ENCODE measurements at places on chromosomes 12 and 14.

DNA sequence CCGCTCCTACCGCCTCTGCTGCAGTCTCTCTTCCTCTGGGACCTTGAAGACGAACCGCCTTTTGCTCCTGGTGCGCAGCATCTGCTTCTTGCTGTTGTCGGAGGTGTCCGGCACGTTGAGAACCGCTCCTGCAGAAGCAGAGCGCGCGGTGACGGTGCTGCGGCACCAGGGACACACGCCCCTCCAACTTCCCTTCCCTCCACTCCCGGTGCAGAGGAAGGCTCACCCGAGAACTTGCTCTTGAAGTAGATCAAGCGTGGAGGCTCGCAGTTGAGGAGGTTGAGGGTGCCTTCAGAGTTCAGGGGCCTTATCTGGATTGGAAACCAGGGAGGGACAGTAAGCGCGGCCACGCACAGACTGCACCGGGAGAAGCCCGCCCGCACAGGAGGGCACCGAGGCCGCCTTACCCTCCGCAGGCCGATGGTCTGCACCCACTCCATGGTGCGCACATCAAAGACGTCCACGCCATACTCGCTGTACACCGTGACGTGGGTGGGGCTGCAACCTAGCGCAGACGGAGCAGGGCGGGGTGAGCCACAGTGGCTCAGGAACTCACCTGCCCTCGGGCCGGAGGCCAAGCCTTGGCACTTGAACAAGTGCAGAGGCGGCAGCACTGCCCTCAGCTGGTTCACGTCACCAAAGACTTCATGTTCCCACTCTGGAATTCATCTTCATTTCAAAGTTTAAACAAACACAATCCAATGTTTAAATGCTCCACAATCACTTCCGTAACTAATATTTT, 17.5 kb downstream of the AMN start:
- DNase-seq, result no peak

- no peak for DNase-seq
Measured at GRCh38 chr14:94649543-94650443, 37.6 kb downstream of the SERPINA3 start.

DNA sequence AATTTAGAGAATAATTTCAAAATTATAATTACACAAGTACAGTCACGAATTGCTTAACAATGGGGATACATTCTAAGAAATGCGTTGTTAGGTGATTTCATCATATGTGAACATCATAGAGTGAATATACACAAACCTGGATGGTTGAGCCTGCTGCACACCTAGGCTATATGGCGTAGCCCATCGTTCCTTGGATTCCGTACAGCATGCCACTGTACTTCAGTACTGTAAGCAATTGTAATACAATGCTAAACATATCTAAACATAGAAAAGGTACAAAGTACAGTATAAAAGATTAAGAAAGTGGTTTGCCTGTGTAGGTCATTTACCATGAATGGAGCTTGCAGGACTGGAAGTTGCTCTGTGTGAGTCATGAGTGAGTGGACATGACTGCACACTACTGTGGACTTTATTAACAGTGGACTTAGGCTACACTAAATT, 286.2 kb downstream of the CACNA1C start:
- peak; percentile 79 for DNase-seq

DNA sequence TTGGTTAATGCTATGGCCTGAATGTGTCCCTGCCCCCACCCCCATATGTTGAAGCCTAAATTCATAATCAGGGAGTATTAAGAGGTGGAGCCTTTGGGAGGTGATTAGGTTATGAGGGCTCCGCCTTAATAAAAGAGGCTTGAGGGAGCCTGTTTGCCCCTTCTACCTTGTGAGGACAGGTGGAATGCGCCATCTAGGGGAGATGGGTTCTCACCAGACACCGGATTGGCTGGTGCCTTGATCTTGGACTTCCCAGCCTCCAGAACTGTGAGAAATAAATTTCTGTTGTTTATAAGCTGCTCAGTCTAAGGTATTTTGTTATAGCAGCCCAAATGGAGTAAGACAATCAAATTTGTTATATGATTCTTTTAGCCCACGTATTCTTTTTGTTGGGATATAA, 148.3 kb downstream of the PTCSC3 start:
- DNase-seq, result no peak

- peak; percentile 36 for DNase-seq
Measured at GRCh38 chr12:24560831-24561271, 388.1 kb downstream of the BCAT1 start.

- peak; percentile 12 for DNase-seq
Measured at GRCh38 chr14:35470755-35471154, 63.2 kb upstream of the INSM2 start.

- peak; percentile 99 for DNase-seq
Measured at GRCh38 chr12:52191841-52192791, at the start of gene KRT80. Gene KRT80, minus strand, starts transcription at chr12:52192014. Its CDS starts 112 bp downstream, at chr12:52191902.

- no peak for DNase-seq
Measured at GRCh38 chr12:16163146-16163545, 114.3 kb downstream of the SLC15A5 start.

- no peak for DNase-seq
Measured at GRCh38 chr12:94673496-94673895, 23.1 kb upstream of the TMCC3 start.

DNA sequence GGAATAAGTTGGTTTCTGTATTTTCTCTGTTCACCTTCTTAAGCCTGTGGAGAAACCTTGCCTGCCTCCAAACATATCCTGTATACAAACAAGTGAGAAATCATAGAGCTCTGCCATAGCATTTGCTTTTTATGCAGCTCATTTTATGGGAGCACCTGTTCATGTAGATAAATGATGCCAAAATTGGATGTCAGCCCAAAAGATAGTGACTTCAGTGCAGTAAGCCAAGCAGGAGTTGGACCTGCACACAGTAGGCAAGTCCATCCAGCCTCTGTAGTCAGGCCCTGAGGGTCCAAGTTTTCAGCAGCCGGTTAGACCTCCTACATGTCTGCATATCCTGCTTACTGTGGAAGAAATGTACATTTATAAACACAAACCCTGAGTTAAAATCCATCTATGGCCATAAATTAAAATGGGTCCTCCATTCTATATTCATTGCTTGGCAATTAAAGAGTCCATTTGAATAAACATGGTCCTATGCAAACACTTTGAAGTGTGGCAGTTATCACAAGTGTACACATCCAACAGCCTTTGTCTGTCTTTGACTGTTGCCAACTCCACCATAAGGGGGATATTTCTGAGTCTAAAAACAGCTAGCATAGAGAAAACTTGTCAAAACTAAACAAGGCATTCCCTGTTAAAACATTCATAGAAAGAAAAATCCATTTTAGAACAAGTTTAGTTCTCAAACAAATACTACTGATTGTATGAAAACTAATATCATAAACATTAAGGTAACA, 847.8 kb downstream of the RPS29 start:
- DNase-seq, result no peak

GRCh38 chr12:116142936-116143898, 134.3 kb downstream of the MED13L start:
- peak; percentile 94 for DNase-seq

DNA sequence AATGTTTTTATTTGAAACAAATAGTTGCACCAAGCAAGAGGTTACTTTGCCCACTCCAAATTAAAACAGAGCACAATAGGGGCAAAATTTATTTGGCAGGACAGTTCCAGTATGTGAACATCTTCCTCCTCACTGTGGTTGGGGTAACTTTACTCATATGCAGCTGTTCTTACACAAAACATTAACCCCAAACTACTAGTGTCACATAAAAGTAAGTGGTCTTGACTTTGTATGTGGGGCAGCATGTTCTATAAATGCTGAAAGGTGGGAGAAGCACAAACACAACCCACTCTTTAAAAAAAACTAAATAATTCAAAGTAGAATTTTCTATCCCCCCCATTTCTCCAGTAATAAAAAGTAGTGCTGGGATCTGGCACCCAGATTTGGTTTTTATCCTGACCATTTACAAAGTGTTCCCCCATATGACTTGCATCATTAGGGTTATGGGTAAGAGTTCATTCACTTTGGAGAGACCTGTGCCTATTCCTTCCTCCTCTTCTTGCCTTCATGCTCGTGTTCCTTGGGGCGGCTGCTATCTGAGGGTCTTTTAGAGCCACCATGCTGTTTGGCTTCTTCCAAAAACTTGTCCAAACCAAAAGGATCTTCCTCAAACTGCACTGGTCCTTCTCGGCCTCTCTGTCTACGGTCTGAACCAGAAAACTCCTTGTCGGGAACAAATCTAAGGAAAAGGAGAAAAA, 9.9 kb downstream of the SLIRP start:
- DNase-seq, result no peak

- DNase-seq, result peak; percentile 36
Measured at GRCh38 chr12:110073049-110073831, 24.9 kb upstream of the C12orf76 start.

DNA sequence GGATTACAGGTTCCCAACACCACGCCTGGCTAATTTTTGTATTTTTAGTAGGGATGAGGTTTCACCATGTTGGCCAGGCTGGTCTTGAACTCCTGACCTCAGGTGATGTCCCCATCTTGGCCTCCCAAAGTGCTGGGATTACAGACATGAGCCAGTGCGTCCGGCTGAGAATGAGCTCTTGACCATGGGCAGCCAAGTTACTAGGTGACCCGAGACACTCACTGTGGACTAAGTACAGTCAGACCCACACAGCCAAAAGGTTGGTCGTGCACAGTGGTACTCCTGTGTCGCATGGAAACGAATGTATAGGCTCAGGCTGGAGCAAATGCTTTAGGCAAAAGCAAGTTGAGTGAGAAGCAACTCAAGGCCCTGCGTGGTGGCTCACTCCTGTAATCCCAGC, 21.0 kb downstream of the DLK1 start:
- no peak for DNase-seq

- no peak for DNase-seq
Measured at GRCh38 chr12:75721796-75722195, 210.4 kb upstream of the KRR1 start.

- no peak for DNase-seq
Measured at GRCh38 chr14:95523815-95524448, 7.5 kb upstream of the SYNE3 start.

DNA sequence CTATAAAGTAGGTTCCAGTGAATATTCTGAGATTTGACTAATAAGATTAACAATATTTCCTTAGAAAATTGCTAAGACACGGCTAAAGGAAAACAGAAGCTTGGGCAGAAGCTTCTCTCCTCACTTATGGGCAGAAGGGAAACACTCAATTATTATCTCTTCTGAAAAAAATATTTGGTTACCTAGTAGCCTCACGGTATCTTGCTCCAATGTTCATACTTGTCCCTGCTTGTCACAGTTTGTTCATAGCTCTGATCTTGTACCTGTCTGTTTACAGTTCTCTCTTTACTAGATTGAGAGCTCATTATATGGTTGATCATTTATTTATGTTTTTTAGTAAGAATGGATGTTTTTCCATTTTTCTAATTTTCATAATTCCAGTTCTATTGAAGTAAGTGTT, 458.0 kb upstream of the ATP2B1 start:
- DNase-seq, result no peak

DNA sequence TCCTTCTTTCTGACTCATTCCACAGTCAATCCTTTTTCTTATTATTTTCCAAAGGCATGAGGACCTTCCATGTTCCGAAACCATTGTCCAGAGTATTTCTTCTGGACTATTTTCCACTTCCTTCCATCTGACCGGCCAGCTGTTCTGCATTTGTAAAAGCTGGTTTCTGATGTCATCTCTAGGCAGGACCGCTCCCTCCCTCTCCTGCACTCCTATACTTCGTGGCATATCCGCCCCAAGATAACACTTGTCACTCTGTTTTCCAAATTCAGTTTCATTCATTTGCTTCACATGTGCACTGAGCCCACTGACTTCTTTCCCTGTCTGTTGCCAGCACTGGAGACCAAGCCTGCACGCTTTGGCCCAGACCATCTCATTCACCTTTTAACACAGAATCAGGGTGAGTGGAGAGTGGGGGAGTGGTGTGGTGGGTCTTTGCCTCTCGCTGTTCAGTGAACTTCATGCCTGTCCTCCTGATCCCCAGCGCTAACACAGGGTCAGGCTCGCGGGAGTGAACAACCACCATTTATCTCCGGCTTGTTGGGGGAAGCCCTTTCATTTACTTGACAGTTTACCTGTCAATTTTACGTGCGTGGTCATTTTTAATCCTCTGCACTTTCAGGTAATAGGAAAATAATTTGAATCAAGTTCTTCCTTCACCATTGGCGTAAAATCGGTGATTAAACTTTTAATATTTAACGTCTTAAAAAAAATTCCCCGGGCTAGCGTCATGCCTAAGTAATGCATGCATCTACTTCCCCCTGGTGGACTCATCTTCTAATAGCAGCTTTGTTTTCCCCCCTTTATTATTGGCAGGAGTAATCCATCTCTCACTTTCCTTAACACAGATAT, 52.5 kb downstream of the C12orf75 start:
- DNase-seq, result peak; percentile 59

GRCh38 chr14:99241325-99242010, 30.5 kb downstream of the BCL11B start:
- no peak for DNase-seq

DNA sequence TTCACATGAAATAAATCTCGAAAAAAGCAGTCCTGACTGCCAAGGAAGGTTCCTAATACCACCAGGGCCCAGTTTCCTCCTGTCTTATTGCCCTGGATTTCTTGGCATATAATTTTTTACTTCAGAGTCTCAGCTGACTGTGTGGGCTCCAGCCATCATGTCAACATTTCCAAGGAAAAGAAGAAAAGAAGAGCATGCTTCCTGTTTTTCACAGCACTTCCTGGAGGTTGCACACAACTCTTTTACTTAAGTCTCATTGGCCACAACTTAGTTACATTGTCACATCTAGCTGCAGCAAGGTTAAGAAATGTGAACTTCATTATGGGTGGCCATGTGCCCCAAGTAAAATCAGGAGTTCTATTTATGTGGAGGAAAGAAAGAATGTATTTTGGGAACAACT, 24.3 kb downstream of the DACT1 start:
- no peak for DNase-seq

- DNase-seq, result peak; percentile 44
Measured at GRCh38 chr12:105393587-105393986, 63.1 kb downstream of the C12orf75 start.

GRCh38 chr12:49130151-49131050, 794 bp downstream of the TUBA1B start:
- peak; percentile 88 for DNase-seq

DNA sequence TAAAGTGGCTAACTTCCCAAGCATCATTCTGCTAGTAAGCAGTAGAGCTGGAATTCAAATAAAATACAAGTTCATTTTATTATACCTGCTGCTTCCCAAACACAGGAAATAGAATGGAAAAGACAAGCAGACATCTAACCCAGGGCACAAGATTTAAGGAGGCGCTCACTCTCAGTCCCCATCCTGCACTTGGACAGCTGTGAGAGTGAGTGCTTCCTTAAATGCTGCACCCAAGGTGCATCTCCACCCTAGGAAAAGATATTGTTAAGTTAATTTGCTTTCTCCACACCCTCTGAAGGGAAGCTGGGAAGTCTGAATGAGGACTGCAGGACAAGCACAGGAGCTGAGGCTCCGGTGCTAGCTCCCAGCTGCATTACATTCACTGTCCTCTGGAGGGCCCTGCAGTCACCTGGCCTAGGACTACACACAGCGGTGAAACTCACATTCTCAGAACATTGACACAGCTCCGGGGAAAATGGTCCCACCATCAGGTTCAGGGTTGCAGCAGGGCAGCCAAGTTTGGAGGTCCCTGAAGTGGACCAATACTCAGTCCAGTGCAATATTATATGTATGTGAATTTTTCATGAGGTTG, 14.2 kb downstream of the HEBP1 start:
- DNase-seq, result peak; percentile 27

Data from M059J (cell line).